ENCODE measurements at places on chromosomes 16 and 17.
A peak's percentile ranks its signal among the peaks of the same experiment; 100 is the strongest.

DNA sequence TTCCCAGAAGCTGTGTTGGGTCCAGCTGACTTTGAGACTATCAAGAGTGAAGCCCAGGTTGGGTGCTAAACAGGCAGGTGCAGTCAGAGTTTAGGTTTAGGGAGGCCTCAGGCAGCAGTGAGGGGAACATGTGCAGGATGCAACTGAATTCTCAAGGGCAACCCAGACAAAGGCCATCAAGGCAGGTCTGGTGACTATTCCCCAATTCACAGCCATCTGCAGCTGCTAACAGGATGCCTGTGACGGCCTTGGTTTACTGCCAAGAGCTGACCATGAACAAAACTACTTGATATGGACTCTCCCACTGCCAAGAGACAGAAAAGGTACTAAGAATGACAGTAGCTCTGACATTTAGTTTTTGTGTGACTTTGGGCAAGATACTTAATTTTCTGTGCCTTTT is 45.2 kb upstream of the BCAR1 start:
- DNase-seq = no peak

GRCh38 chr17:64551461-64551860 is 44.7 kb downstream of the CEP95 start:
- no peak for DNase-seq

GRCh38 chr16:53091466-53092211 is 36.8 kb downstream of the CHD9 start:
- DNase-seq = no peak

GRCh38 chr16:58306327-58306726 is 11.5 kb upstream of the PRSS54 start:
- peak; percentile 5 for DNase-seq

- no peak for DNase-seq
Measured at GRCh38 chr16:56833243-56833970, 31.6 kb upstream of the SLC12A3 start.

GRCh38 chr17:79931817-79932309 is 92.6 kb upstream of the CBX4 start:
- DNase-seq = no peak

- no peak for DNase-seq
Measured at GRCh38 chr17:8163978-8164814, 1.4 kb upstream of the VAMP2 start.

- DNase-seq = no peak
Measured at GRCh38 chr17:7001318-7001961, 5.6 kb downstream of the ALOX12 start.

DNA sequence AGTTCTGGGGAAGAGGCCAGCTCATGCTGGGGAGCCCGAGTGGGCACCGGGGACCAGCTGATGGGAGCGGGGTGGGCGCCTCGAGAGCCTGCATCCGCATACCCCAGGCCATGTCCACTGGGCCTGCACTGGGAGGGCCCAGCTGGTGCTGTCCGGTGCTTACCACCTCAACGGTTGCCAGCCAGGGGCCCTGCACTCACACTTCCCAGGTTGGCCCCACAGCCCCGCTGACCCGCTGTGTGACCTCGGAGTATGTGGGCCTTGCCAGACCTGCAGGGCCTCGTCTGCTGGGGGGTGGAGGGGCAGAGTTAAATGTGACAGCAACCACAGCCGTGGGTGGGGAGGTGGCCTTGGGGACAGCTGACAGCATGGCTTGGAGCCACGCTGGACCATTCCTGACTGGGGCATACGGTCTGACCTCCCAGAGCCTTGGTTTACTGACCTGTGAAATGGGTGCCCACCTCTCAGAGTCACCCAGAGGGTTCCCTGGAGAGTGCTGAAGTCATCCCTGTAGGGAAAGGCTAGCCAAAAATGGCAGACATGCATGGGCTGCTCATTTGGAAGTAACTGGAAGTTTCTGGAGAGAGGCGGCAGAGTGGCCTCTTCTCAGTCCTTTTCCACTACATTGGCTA is 5.4 kb upstream of the GAA start:
- DNase-seq = no peak

DNA sequence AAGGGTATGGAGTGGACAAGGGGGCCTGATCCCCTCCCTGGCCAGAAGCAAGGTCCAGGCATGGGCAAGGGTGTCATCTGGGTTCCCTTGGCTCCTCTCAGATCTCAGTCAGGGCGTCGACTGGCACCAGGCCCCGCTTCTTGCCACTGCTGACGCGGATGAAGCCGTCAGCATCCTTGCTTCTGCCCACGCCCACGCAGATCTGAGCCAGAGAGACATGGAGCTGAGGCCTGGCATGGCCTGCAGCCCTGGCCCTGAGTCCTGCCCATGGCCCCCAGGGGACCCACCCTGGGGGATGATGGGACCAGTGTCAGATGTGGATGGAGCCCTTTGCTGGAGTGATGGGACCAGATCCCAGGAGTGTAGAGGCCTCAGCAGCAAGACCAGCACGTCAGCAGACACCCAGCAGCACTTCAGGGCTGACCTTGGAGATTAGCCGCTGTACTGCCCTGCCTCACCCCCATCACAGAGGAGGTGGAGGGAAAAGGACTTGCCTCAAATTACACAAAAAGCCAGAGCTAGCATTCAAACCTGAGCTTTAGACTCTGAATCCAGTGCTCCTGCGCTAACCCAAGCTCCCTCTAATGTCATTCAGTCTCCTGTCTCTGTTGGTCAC is 12.2 kb downstream of the RPL19 start:
- no peak for DNase-seq

DNA sequence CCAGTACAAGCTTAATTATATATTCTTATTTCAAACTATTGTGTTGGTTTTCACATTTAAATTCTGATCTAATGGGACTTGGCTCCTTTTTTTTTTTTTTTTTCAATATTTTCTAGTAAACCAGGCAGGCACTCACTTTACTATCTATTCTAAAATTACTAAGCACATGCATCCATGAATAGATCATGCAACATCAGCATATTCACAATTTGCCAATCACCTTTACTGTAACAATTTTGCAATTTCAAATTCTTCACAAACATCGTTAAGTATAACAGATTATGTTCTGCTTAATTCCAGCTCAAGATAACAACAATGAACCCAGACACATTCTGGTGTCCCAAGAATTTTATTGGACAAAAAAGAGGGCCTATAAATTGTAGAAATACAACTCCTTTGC is 217.4 kb downstream of the CDH8 start:
- DNase-seq = no peak

- no peak for DNase-seq
Measured at GRCh38 chr17:71941920-71942319, 178.9 kb upstream of the SOX9 start.

- no peak for DNase-seq
Measured at GRCh38 chr17:31525801-31526549, 134.5 kb downstream of the RAB11FIP4 start.

- no peak for DNase-seq
Measured at GRCh38 chr16:84237994-84238750, 1.6 kb downstream of the KCNG4 start.

DNA sequence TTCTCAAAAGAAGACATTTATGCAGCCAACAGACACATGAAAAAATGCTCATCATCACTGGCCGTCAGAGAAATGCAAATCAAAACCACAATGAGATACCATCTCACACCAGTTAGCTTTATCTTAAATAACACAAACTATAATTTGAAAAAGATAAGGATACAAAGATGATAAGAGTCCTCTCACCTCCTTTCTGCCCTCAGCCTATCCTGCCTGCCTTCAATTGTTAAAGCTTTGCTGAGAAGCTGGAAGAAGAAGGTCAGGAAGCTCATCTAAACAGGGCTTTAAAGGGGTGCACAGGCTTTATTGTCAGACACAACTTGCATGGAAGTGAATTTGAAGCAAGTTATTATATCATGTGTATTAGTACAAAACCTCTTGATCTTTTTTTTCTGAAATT is 676.3 kb upstream of the GOT2 start:
- DNase-seq = no peak

DNA sequence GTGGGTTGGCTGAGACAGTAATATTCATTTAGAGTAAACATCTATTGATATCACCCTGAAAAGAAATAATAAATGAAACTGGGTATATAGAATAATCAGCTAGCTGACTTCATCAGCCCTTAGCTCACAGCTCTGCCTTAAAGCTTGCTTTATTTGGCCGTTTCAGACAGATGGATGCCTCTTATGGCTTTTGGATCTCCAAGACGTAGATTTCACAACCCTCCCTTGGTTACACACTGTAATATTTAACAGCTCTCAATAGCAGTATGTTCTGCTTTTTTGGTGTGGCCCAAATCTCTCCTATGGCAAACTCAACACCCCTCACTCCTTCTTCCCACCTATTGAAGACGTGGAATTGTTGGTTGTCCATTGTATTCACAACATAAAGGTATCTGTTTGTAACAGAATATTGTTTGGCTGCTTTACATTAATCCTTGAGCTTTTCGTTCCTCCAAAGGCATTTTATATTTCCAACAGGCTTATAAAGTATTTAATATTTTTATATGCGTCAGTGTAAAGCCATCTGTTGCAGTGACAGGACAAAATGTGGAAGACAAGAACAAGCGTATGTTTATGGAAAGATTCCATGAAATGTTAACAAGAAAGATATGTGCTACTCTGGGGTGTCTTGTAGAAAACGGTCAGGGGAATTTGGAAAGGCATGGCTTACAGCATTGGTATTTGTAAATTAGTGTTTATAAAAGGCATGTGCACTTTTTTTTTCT is 837.0 kb upstream of the RBFOX1 start:
- no peak for DNase-seq

DNA sequence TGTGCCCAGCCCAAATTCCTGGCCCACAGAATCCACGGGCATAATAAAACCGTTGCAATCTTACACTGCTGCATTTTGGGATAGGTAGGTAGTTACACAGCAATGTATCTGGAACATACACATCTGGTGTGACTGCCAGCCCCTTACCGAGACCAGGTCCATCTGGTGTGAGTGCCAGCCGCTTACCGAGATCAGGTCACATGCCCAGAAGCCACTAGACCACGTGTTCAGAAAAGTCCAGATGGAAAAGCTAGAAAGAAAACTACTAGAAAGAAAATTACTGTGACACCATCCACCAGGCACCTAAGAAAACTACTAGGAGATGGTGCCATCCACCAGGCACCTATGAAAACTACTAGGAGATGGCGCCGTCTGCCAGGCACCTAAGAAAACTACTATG is 19.4 kb downstream of the PIK3R5 start:
- no peak for DNase-seq

- DNase-seq = no peak
Measured at GRCh38 chr16:78257376-78257728, 157.9 kb downstream of the WWOX start.

GRCh38 chr17:81394921-81395599 is at the start of gene BAHCC1:
Gene BAHCC1, plus strand, starts transcription at chr17:81395457. Its CDS starts 4,283 bp downstream, at chr17:81399740.
- DNase-seq = peak; percentile 95

- DNase-seq = no peak
Measured at GRCh38 chr17:68096111-68096510, 60.6 kb downstream of the KPNA2 start.

- DNase-seq = no peak
Measured at GRCh38 chr17:33292981-33293867, at the start of gene ASIC2. Gene ASIC2, minus strand, starts transcription at chr17:33293295.

- no peak for DNase-seq
Measured at GRCh38 chr17:14940938-14941265, 324.2 kb downstream of the PMP22 start.

All from non-pigmented ciliary epithelial cell (primary cell).